ENCODE measurements at places on chromosomes 6 and 20.

- no peak for DNase-seq
These were observed at the start of gene PPP1R14C for GRCh38 chr6:150142670-150143515. Gene PPP1R14C (plus strand): TSS chr6:150143044. CDS start chr6:150143193, 149 bp downstream.

GRCh38 chr6:170188571-170189001 lies 102.3 kb downstream of the DLL1 start:
- DNase-seq, result no peak

GRCh38 chr20:50122763-50123162 lies 9.8 kb upstream of the UBE2V1 start:
- no peak for DNase-seq

- DNase-seq, result no peak
These were observed 644.2 kb upstream of the GJE1 start for GRCh38 chr6:141488488-141488887.

DNA sequence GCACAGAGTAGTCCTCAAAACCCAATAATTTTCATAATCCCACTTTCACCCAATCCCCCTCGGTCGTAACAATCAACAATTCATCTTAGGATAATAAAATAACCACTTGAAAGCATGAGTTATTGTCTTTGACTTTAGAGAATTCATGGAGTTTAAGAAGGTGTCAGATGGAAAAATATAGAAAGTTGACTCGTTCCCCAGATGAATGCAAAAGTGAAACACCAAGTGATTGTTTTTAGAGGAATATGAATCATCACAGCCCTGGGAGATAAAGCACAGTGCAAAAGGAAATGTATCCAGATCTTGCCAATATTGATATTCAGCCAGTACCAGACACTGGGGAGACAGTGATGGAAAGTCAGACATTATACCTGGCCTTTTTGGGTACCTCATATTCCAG lies 860.5 kb downstream of the DHX35 start:
- DNase-seq, result peak; percentile 36

GRCh38 chr6:55499591-55499990 lies 79.4 kb downstream of the HMGCLL1 start:
- no peak for DNase-seq

DNA sequence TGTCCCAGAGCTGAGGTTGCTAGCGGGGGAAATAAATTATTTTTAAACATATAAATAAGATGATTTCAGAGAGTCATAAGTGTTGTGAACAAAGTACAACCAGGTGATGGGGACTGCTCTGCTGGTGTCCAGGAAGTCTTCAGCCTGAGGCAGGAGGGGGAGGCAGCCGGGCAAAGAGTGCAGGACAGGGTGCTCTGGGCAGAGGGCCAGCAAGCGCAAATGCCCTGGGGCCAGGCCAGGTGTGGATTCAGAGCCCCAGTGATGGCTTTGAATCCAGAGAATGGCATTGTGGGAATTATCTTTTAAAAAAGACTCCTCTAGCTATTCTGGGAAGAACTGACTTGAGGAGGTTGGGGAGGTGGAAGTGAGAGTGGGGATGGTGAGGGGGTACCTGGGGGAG lies 1.6 kb downstream of the CLPSL1 start:
- DNase-seq, result no peak

- no peak for DNase-seq
These were observed 153.0 kb downstream of the CEBPB start for GRCh38 chr20:50343490-50344179.

GRCh38 chr6:129672881-129673631 lies 36.9 kb downstream of the ARHGAP18 start:
- peak; percentile 47 for DNase-seq

- DNase-seq, result no peak
These were observed 2.8 kb upstream of the CEP43 start for GRCh38 chr6:166996406-166996805.

DNA sequence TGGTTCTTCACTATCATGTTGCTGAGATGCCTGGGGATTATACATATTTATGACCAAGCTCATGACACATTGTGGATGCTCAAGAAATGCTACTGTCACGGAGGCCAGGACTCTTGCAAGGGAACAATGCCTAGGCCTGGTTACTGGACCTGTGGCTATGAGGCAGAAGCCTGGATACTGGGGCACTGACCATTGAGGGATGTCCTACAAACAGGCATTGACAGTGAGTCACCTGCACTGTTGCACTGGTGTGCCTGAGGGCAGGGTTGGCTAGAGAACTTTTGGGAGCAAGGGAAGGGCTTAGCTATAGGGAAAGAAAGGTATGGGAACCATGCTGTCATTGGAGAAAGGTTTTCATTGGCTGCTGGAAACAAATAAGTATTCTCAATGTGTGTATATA lies 313.1 kb upstream of the SUPT3H start:
- no peak for DNase-seq

DNA sequence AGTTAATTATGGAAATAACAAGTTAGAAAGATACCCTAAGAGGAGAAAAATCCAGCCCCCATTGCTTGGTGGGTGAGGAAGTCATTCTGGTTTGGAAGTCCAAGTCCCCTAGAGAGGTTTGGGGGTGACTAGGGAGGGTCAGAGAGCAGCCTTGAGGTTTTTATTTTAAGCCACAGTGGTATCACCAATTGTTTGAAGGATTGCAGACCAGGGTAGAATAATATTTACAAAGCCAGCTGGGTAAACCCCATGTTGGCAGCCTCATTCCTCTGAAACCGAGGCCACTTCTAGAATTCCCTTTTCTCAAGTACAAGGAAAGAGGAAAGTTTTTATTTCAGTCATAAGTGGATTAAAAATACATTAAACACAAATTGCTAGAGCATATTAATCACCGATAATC lies 99.7 kb downstream of the TMEM170B start:
- DNase-seq, result no peak

DNA sequence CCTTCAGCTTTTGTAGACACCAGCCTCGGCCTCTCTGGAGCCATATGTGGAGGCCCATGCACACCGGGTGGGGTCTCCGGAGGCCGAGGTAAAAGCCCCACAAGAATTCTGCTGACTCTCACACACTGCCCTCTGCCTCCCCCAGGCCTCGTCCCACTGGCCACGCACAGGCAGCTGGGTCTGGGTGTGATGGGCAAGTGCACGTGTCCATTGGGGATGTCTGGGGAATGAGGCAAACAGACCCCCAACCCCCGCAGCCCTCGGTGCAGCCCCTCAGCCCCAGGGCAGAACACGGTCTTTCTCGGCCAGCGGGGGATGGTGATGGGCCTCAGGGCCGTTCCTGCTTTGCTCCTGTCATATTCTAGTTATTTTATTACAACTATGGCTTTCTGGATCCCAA lies 44.0 kb upstream of the GATA5 start:
- no peak for DNase-seq

GRCh38 chr6:73747289-73747688 lies 51.3 kb downstream of the CD109 start:
- peak; percentile 40 for DNase-seq

DNA sequence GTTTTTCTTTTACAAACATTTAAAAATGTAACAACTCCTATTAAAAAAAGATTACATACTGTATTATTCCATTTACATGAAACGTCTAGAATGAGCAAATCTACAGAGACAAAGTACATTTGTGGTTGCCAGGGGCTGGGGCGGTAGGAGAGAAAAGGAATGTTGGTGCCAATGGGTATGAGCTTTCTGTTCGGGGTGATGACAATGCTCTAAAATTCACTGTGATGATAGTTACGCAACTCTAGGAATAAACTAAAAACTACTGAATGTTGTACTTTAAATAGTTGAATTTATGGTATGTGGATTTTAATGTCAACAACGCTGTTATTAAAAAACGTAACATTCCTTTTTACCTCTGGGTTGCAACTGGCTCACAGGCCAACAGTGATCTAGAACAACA lies 211.1 kb downstream of the GMDS start:
- DNase-seq, result no peak

GRCh38 chr6:51578994-51579393 lies 508.4 kb downstream of the PKHD1 start:
- DNase-seq, result no peak

Measured in stromal cell of bone marrow (primary cell).